ENCODE measurements at places on chromosomes 3 and 15.

DNA sequence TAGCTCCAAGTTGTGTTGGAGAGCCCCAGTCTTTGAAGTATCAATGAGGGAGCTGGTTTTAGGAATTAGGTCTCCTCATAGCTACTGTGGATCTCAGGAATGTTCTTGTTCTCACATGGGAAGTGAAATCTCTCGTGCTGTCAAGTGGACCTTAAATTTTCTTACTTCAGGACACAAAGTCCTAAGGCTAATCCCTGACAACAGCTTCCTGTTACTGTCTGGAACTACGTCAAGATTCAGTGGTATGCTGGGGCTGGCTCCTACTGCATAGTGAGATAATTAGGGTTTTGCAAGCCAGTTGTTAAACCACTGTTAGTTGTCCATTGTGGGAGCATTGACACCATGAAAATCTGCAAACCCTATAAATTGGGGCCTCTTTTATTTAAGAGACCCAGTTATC lies 22.8 kb downstream of the MESP1 start:
- DNase-seq: no peak

GRCh38 chr15:63357731-63358130 lies 23.9 kb downstream of the CA12 start:
- no peak for DNase-seq

- DNase-seq: no peak
Measured at GRCh38 chr3:70989174-70989573, 594.4 kb downstream of the FOXP1 start.

GRCh38 chr15:59268168-59268851 lies 61.7 kb downstream of the LDHAL6B start:
- no peak for DNase-seq

Measured in occipital lobe (tissue), 3 donors.